ENCODE measurements at places on chromosomes 1 and 21. TPM values are rescaled to one million over a fixed set of nuclear protein-coding genes. Genes with fewer than 3 reads are reported as not detected.

Gene BRDT
- total RNA-seq, result 2.1 TPM

Gene LRRC71
- total RNA-seq, result 0.14 TPM

Gene NTNG1
- 0.22 TPM for total RNA-seq

Gene C1QA
- total RNA-seq, result not detected

Gene S1PR1
- total RNA-seq, result 16.0 TPM

Gene ANGPTL1
- total RNA-seq, result 17.1 TPM

Gene C1orf74
- 4.4 TPM for total RNA-seq

All from placental pericyte (primary cell).